Natural killer cell treated with Interleukin-12 subunit alpha and Interleukin-12 subunit beta and Interleukin-15 and Interleukin-18, amount 100 ng/mL, for 72 hours (primary cell): ENCODE measurements at places on chromosomes 7 and 10. TPM values are rescaled to one million over a fixed set of nuclear protein-coding genes. Genes with fewer than 3 reads are reported as not detected.

TACC2 gene
- not detected for total RNA-seq

EN2 gene
- total RNA-seq, result 0.07 TPM

TRIM73 gene
- total RNA-seq, result 5.2 TPM

SP4 gene
- total RNA-seq, result 19.9 TPM

HMX2 gene
- total RNA-seq, result not detected

DIP2C gene
- total RNA-seq, result 0.98 TPM

TET1 gene
- total RNA-seq, result 0.45 TPM

DNA sequence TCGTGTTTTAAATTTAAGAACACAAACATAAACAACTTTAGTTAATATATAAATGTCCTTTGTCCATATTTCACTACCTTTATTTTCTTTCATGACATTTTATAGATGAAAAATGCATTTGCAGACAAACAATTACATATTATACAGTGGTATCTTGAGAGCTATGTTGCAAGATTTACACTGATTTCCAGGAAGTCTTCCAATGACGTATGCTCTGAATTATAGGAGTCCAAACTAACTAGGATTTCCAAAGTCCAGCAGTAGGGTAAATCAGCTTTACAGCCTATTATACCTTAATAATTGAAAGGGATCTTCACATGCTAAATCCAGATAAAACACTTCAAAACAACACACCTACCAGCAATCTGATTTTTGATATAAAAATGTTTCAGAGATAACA lies 69.4 kb downstream of the HYCC1 start:
- no peak for DNase-seq

GRCh38 chr10:108782411-108782810 lies 1140.9 kb downstream of the XPNPEP1 start:
- DNase-seq, result no peak

- DNase-seq, result no peak
These were observed 55.6 kb downstream of the MCU start for GRCh38 chr10:72747521-72747920.

DNA sequence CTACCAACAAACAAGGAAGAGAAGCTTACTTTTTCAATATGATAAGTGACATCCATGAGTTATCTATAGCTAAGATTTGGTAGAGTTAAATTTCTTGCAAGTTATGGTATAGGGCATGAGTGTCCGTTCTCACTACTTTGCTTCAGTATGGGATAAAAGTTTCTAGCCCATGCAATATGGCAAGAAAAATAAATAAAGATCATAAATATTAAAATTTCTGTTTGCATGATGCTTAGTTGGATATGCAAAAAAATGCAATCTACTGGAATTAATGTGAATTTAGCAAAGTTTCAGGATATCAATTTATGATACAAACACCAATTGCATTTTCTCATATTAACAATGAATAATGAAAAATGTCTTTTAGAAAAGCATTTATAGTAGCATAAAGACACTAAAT lies 148.7 kb upstream of the ADARB2 start:
- no peak for DNase-seq

- no peak for DNase-seq
These were observed 22.8 kb downstream of the VOPP1 start for GRCh38 chr7:55549457-55549856.

- no peak for DNase-seq
These were observed 61.1 kb downstream of the GRK5 start for GRCh38 chr10:119268428-119268827.

DNA sequence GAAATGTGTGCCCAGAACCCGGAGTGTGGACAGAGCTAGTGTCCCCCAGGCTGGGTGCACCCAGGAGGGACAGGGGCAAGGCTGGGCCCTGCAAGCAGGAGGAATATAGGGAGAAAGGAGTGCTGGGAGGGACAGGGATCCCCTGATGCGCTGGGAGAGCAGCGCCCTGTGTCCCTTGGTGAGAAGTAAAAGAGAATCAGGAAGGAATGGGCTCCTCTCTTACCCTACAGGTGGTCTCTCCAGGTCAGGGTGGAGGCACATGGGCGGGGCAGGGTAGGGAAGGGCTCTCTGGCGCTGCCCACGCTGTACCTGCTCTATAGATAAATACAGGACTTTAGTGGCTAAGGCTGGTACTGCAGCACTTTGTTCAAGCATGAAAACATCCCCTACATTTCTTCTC lies 753.8 kb downstream of the GRID1 start:
- no peak for DNase-seq

GRCh38 chr10:81848514-81848913 lies 26.5 kb upstream of the NRG3 start:
- no peak for DNase-seq

- no peak for DNase-seq
These were observed 45.2 kb downstream of the VPS41 start for GRCh38 chr7:38863601-38864291.

DNA sequence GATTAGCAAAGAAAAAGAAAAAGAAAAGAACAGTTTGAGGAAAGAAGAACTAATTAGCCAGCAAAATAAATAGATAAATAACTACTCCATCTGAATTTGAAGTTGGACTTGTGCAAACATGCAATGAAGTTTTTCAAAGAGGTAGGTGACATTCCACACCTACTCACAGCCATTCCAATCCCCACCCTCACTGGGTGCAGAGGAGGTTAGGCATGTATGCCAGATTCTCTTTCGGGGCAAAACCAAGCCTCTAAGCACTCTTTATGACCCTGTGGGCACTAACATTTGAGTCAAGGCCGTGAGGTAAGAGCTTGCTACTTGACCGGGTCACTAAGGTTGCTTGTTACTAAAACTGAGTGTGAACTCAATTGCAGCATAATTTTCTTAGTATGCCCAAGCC lies 108.4 kb upstream of the SEMA3A start:
- DNase-seq, result no peak

GRCh38 chr7:5867060-5867459 lies 13.5 kb upstream of the OCM start:
- no peak for DNase-seq

DNA sequence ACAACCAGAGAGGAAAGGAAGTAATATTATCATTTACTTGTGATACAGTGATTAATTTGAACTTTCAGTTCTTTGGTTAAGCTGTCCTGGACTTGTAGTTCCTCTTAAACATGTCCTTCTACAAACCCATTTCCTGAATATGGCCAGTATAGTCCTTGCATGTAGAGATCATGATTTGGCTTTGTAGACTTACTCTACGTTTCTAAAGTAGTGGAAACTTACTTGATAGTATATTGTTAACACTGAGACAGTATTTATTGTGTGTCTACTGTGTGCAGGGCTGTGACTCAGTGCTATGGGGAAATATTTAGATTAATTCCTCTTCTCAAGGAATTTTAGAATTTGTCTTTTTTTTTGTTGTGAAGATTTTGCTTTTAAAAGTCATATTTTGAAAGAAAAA lies 109.5 kb downstream of the NRF1 start:
- no peak for DNase-seq

DNA sequence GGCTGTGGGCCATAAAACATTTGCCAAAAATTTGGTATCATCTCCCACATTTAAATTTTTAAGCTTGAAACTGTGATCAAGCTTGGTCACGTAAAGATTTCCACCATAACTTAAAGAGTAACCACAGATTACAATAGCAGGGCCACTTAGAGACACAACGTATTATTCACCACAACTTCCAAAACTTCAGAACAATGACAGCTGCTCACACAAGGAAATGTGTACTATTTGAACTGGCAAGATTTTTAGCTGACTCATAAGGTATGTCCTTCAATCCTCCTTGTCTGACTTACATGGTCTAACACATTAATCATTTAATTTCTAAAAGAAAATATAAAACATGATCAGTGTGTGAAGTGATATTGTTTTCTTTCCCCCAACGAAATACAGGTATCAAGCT lies 234.5 kb downstream of the PARD3 start:
- no peak for DNase-seq

- DNase-seq, result no peak
These were observed 156.5 kb downstream of the PRKCQ start for GRCh38 chr10:6423413-6424170.

DNA sequence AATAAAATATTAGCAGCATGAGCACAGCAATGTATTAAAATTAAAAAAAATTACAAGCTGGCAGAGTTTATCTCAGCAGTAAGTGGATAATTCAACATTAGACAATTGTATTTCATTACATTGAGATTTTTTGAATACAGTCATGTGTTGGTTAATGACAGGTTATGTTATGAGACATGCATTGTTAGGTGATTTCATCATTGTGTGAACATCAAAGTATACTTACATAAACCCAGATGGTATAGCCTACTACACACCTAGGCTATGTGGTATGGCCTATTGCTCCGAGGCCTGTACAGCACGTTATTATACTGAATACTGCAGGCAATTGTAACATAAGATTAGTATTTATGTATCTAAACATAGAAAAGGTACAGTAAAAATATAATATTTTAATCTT lies 29.7 kb downstream of the CCDC6 start:
- no peak for DNase-seq

DNA sequence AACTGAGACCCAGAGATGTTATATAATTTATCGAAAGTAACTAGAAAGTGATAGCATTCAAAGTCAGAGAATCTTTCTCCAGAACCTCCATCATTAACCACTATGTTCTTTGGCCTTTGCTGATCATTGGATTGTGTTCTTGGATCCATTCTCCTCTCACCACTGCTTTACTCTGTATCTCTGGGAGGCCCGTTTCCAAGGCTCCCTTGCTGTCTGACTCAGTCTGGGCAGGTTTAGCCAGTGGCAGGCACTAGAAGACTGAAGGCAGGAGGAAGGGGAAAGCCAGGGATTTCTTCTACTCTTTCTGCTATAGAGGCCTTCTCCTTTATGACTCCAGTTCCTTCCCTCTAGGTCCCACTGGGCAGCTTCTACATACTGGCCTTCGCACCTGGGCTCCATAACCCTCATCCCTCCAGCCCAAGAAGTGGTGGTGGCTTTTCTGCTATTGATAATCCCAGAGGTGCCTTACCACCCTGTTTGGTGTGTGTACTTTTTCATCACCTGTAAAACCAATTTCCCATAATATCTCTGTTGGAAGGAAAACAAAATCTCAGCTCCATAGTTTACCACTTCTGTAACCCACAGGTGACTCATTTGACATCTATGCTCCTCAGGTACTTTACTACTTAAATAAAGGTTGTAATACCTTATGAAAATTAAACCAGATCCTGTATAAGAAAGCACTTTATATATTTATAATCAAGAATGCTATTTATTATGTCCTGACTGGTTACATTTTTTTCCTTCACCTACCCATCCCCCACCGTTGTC lies 36.0 kb downstream of the BCAP29 start:
- no peak for DNase-seq

DNA sequence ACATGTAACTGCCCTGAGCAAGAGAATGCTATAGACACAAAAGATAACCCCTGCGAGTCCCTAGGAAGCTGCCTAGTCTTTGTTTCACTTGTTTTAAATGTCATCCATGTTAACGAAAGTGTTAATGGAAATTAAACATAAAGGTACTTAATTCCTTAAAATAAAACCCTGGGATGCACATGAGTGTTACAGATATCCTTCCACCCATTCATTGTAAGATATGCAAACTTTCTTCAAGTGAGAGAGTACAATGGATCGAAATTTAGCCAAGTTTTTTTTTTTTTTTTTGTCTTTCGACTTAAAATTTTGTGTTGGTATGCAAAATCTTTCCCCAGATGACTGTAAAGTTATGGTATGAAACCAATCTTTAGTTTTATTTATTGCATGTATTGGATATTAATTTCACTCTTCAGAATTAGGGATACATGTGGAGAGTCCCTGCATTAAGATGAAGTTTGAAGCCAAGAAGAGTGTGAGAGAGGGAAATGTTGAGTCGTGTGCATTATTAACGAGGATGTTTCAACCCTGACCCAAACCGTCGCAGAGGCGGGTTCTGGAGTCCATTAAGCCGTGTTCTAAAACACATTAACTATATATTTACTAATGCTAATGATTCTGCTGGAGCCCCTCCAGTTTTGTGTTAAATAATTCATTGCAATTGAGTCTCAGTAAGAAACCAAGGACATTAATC lies 1.6 kb downstream of the CDK14 start:
- DNase-seq, result no peak

- DNase-seq, result no peak
These were observed 5.5 kb upstream of the OPN4 start for GRCh38 chr10:86648704-86649427.

GRCh38 chr10:62842983-62843382 lies 26.8 kb upstream of the EGR2 start:
- no peak for DNase-seq

DNA sequence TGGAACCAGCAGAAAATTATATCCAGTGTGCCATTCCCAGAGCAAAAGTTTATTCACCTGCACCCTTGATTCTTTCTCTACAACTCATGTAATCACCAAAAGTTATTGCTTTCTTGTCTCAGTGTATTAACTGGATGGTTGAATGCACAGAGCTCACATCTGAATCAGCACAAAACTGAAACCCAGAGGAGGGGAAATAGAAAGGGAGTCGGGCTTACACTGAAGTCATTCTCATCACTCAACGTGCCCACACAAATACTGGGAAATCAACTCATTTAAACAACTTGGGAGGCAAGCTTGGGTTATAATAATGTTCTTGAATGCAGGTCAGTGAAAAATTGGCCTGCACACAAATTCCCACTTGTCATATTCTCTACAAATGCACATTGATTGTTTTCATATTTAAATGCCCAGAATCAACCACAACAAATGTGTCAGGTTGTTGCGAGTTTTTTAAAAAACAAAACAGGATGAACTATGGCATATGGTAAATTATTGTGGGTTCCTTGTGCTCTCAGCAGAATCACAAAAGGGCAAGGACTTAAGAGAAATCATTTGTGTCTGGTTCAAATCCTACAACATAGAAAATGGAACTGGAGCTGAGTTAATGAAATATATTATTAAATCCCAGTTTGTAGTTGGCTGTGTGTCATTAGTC lies 125.9 kb upstream of the NOBOX start:
- no peak for DNase-seq

DNA sequence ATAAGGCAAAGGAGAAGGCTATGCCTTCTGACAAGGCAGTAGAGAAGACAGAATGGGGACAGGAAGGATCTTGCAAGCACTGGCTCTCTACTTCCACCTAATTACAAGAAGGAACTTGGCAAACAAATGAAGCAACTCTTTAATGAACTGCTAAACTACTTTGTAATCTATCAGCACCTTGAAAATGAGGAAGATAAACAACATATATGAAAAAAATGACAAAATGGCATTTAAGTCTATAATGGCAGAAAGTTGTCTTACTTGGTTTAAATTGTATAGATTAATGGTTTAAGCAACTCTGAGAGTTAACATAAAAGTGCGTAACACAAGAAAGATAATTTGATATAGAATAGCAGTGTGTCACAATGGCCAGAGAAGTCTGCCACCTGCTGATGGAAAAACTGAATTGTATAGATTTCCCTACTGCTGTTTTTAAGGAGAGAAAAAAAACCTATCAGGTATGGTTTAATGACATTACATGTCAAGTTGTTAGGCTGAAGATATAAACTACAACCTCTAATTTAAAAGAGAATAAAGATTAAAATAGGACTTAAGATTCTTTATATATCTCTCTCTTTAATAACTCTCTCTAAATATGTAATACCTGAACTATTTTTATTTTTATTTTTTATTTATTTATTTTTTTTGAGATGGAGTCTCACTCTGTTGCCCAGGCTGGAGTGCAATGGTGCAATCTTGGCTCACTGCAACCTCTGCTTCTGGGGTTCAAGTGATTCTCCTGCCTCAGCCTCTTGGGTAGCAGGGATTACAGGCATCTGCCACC lies 11.8 kb downstream of the NT5C3A start:
- no peak for DNase-seq

GRCh38 chr7:102991077-102991539 lies 78.3 kb downstream of the LRRC17 start:
- no peak for DNase-seq
